ENCODE measurements at places on chromosomes 5 and 9. TPM values are rescaled to one million over a fixed set of nuclear protein-coding genes. Genes with fewer than 3 reads are reported as not detected.

Gene TRIP13
- 4.1 TPM for total RNA-seq

Gene PCDHA9
- 0.16 TPM for total RNA-seq

Gene SLC12A2
- total RNA-seq, result 15.3 TPM

Gene ZNF474
- total RNA-seq, result 0.16 TPM

All from bronchial smooth muscle cell (primary cell).